ENCODE measurements at places on chromosomes 2 and 18.
A peak's percentile ranks its signal among the peaks of the same experiment; 100 is the strongest.

DNA sequence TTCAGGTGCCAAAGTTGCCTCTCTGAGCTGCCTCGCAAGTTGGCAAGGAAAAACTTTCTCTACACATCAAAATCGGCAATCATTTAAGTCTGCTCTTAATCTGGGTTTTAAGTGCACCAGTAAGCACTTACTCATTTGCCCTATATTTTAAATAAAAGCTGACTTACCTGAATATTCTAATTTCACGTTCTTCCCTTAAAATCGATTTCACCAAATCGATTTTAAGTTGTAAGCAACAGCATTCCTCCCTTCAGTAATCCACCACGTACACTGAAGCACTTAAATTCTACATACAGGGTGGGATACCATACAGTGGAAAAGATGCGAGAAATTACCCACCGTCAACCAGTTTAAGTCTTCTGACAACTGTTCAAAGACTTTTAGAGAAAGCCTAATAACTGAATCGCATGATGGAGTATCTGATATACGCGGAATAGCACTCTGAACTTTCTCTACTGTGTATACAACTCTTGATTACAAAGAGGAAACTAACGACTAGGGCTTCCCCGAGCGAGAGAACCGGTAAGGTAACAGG, 1.6 kb downstream of the PPP3R1 start:
- DNase-seq: no peak

- DNase-seq: no peak
These were observed 392.8 kb downstream of the TNS1 start for GRCh38 chr2:217609952-217610351.

DNA sequence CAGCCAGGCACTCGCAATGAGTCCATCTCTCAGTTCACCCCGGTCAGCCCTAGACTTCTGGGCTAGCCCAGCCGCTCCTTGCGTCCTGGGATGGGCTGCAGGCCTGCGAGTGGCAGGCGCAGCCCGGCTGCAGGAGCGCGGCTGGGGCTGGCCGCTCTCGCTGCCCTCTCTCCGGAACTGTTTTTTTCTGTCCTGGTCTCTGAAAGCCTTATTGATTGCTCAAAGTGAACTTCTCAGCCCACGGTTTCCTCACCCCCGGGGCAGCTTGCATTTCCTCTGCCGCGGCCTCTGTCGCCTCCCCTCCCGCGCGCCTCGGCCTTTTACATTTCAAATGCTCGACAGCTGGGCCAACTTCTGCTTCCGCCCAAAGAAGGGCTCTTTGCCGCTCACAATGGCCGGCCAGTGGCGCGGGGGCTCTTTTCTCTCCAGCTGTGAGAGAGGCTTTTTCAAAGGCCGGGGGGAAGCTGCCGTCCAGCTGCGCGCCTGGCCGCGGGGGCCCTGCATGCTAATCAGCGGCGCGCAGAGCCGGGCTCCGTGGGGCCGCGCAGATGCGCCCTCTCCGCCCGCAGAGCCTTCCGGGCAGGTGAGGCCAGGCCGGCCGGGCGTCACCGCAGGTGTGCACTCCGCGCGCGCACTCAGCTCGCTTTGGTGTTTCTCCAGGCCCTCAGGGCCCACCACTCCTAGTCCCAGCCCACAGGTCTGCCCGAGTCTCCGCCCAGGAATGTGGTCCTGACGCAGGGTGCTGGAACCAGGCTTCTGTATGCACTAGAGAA, 513.8 kb downstream of the RNF144A start:
- DNase-seq: peak; percentile 62

GRCh38 chr2:28658369-28658768, 93.3 kb upstream of the PPP1CB start:
- DNase-seq: no peak

- DNase-seq: no peak
These were observed 67.6 kb upstream of the STAT1 start for GRCh38 chr2:191081411-191082155.

DNA sequence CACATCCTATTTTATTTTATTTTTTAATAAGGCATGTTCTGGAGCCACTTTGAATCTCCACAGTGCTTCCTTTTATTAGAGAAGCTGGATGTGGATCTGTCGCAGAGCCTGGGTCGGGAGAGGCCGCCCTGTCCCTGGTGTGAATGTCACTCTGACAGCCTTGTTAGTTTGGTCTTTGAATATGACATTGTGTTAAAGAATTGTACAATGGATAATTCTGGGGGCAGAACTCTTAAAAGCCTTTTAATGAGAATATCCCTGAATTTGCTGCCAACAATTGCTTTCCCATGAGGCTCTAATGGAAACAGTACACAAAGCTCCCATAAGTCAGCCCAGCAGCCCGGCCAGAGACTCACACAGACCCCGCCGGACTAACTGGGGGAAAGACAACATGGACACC, 82.4 kb downstream of the MTCL1 start:
- no peak for DNase-seq

- peak; percentile 27 for DNase-seq
These were observed 129.0 kb downstream of the EVA1A start for GRCh38 chr2:75431763-75432162.
